ENCODE measurements at places on chromosomes 16 and 17. TPM values are rescaled to one million over a fixed set of nuclear protein-coding genes. Genes with fewer than 3 reads are reported as not detected.

GRCh38 chr17:65035191-65035590 is 21.3 kb downstream of the GNA13 start:
- no peak for DNase-seq

DNA sequence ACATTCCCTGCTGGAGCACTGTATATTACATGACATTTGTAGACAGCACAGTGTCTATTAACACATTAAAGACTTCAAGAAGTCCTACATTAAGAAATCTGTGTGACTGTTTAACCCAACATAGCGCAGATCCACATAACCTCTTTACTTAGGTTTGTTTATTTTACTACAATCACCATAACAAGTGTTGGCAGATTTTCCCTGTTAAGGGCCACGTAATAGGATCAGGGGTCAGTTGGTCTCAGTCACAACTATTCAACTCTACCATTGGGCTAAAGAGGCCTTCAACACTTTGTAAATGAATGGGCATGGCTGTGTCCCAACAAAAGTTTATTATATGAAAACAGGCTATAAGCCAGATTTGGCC is 51.3 kb upstream of the ADORA2B start:
- no peak for DNase-seq

DNA sequence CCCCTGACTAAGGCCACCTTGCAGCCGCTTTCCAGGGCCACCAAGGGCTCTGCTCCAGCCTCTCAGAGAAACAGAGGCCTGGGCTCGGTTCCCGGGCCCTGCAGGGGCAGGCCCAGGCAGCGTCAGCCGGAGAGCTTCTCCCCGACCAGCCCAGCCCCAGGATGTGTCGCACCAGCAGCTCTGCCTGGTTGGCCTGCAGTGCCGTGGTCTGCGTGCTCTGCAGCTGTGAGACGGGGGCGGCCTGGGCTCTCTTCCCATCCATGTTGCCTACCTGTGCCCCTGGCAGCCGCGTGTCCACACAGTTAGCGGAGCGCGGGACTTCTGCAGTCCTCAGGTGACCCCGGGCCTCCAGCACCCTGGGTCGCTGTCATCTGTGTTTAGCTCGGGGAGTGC is 4.8 kb downstream of the IGFALS start:
- DNase-seq, result no peak

DNA sequence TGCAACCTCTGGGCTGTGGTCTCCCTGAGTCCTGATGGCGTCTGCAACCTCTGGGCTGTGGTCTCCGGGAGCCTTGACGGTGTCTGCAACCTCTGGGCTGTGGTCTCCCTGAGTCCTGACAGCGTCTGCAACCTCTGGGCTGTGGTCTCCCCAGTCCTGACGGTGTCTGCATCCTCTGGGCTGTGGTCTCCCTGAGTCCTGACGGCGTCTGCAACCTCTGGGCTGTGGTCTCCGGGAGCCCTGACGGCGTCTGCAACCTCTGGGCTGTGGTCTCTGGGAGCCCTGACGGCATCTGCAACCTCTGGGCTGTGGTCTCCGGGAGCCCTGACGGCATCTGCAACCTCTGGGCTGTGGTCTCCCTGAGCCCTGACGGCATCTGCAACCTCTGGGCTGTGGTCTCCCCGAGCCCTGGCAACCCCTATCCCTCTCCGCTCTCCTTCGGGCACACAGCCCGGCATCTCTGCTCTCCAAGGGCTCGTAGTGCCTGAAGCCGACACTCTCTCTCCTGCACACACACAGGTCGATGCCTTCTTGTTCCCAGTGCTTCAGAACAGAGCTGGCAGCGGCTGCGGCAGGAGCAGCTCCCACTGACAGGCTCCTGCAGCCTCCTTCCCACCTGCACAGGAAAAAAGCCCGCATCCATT is 45.6 kb downstream of the METRNL start:
- no peak for DNase-seq

DNA sequence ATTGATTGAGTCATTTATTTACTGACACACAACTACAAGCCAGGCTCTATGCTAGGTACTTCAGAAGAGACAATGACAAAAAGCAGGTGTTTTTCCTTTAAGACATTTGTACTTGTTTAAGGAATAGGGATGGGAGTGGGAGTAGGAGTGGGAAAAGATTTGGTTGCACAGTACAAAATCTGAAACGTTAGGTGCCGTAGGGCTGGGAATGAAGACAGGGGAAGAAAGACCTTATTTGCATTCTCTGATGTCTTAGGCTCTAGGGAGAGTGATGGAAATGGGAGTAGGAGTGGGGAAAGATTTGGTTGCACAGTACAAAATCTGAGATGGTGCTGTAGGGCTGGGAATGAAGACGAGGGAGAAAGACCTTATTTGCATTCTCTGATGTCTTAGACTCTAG is 28.7 kb upstream of the OR4D1 start:
- no peak for DNase-seq

DNA sequence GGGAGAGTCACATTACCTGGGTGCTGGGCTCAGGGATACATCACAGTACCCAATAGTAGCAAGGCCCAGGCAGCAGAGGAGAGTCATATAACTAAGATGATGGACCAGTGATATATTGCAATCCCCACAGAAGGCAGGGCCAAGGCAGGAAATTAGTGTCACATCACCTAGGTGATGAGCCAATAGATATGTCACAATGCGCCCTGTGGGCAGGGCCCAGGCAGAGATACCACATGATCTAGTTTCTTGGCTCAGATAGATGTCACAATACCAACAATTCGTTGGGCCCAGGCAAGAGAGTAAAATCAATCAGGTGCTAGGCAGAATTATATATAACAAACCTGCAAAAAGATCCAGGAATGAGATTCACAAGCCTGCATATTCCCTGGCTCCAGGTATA is 2111.5 kb downstream of the TP53TG3F start:
- DNase-seq, result no peak

The NPIPB13 gene
- 9.1 TPM for total RNA-seq

The CTRB2 gene
- total RNA-seq, result 10.0 TPM

The PDP2 gene
- total RNA-seq, result 19.9 TPM

Data from HCT116 (cell line).